CD4-positive, CD25-positive, alpha-beta regulatory T cell (primary cell): ENCODE measurements at places on chromosomes 12 and 14. TPM values are rescaled to one million over a fixed set of nuclear protein-coding genes. Genes with fewer than 3 reads are reported as not detected.

Gene NEUROD4
- total RNA-seq: not detected

Gene PELI2
- total RNA-seq: 5.8 TPM

Gene TMEM119
- total RNA-seq: 5.9 TPM

Gene GPD1
- total RNA-seq: not detected

Gene EML5
- total RNA-seq: 0.69 TPM

Gene KCNK13
- total RNA-seq: 0.20 TPM

Gene CPNE6
- not detected for total RNA-seq

Gene CLEC4C
- total RNA-seq: not detected

Gene OR6C2
- not detected for total RNA-seq

Gene COPS7A
- 20.7 TPM for total RNA-seq

Gene ZNF891
- total RNA-seq: 3.0 TPM

Gene C12orf54
- not detected for total RNA-seq

Gene KRT78
- total RNA-seq: not detected

Gene PTPN11
- 51.9 TPM for total RNA-seq

Gene ACOT4
- total RNA-seq: 1.1 TPM
